ENCODE measurements at places on chromosomes 6 and 20.

DNA sequence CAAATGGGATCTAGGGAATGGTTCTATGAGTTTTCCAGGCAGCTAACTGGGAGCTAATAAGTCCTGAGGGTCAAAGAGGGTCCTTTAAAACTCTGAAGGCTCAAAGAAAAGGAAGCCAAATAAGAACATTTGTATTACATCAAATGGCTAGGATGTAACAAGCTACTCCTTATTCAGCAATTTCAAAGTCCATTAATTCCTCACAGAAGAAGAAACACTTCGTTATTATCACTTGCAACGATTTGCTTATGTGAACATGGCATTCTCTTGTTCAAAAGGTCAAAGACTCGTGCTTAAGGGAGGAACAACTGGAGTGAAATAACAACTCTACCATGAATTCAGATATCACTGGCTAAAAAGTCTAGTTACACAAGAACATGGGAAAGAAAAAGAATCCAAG, 70.8 kb upstream of the FBXO30 start:
- DNase-seq = no peak

- peak; percentile 100 for DNase-seq
Observed at GRCh38 chr20:63682384-63683139, 13.9 kb upstream of the TNFRSF6B start.

GRCh38 chr6:30570740-30571074, 535 bp upstream of the ABCF1 start:
- no peak for DNase-seq

- peak; percentile 25 for DNase-seq
Observed at GRCh38 chr6:131383421-131384411, 189.3 kb upstream of the ARG1 start.

GRCh38 chr20:17958373-17959256, 10.0 kb downstream of the SNX5 start:
- DNase-seq = peak; percentile 7

GRCh38 chr6:25670208-25670607, 18.2 kb downstream of the SCGN start:
- no peak for DNase-seq
